Esophagus squamous epithelium (tissue), 5 donors: ENCODE measurements at places on chromosomes 16 and 17.

DNA sequence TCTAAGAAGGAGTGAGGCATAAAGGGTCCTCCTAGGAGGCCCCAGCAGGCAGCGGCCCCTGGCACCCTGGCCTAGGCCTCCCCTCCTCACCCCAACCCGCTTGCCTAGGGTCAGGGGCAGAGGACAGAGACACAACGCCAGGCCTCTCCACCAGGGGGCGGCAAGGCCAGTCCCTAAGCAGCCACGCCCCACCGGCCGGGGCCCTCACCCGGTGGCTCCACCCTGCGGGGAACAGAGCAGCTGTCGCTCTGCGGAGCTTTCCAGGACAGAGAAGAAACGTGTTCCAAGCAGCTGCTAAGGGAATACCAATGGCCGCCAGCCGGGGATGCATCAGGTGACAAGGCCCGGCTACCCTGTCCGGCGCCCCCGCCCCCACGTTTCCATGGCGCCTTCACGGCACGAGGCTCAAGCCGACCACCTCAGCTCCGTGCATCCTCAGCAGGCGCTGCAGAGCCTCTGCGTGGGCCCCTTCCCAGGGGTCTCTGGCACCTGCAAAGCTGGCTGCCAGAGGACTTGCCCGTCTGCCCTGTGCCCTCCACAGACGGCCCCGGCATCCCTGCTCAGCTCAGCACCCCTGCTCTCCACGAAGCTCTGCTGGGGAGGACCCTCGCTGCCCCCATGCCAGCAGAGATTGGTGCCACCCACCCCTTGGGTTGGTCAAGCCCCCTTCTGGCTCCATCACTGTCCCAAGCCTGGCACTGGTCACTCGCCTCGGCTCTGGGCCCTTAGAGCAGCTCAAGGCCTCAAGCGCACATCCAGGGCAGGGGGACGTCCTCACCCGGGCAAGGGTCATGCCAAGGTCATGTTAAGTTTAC, 5.6 kb downstream of the ZNF598 start:
- peak; percentile 49 for DNase-seq

DNA sequence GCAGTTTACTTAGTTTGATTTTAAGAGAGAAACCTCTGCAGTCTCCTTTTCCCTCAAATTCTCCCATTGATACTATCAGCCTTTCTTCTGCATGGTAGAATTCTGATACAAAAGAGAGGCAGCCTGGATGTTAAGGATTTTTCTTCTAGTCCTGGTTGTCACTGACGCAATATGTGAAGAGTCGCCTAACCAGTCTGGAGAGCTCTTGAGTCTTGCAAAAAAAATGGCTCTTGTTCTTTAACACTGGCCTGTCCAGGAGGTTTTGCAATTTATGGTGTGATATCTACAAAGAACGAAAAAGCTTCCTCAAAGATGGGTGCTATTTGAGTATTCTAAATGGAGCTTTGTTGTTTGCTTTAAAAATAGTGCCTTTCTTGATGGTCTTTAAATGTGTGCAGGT, 28.9 kb downstream of the COX10 start:
- no peak for DNase-seq

- DNase-seq: no peak
Measured at GRCh38 chr17:49976163-49976827, 7.3 kb downstream of the DLX4 start.

- no peak for DNase-seq
Measured at GRCh38 chr16:50167556-50167955, 14.4 kb downstream of the TENT4B start.

DNA sequence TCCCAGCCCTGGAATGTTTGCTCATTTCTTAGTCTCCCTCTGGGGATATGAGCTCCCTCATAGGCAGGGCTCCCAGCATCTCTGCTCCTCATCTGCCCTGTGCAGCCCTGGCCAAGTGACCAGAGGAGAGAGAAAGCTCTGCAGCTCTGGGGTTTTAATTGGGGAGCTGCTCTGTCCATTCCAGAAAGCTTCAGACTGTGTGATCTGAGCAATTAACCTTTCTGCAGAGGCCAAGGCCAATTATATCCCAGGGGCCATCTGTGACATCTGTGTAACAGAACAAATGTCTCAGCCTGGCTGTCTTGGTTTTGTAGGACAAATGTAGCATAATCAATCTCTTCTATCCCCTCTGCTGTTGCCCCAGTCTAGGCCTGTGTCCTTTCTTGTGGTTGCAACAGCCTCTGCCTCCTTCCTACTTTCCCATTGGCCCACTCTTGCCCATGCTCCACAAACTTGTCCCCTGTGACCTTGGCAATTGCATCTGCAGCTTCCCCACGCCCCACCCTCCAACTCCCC, 156.0 kb downstream of the GSG1L start:
- DNase-seq: no peak

DNA sequence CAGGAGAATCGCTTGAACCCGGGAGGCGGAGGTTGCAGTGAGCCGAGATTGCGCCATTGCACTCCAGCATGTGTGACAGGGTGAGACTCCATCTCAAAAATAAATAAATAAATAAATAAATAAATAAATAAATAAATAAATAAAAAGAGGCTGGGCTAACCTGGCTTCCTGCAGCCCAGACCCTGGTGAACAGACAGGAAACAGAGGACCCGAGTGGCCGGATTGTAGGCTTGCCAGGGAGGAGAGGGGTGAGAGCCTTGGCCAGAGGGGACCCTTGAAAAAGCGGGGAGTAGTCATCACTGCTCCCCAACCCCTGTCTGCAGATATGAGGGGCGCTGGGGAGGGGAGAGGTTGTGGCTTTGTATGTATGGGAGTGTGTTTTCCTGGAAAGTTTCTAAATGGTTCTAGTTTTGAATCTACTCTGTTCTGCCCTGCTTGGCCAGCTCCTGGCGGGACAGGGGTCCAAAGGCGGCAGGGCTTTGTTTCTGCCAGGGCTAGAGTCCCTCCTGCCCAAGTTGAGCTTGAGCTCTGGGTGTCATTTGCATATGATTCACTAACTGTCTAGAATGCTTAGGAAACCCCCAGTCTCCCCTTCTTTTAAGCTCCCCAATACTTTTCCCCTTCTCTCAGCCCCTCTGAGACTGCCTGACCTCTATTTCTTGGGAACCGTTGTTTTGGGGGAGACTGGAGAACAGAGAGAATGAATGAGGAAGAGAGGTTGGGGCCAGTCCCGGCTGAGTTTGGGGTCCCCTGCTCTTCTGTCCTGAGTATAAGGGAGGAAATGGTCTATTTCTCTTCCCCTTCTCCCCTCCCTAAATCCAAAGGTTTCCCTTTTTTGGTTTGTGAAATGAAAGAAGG, 16.4 kb downstream of the RARA start:
- DNase-seq: no peak

DNA sequence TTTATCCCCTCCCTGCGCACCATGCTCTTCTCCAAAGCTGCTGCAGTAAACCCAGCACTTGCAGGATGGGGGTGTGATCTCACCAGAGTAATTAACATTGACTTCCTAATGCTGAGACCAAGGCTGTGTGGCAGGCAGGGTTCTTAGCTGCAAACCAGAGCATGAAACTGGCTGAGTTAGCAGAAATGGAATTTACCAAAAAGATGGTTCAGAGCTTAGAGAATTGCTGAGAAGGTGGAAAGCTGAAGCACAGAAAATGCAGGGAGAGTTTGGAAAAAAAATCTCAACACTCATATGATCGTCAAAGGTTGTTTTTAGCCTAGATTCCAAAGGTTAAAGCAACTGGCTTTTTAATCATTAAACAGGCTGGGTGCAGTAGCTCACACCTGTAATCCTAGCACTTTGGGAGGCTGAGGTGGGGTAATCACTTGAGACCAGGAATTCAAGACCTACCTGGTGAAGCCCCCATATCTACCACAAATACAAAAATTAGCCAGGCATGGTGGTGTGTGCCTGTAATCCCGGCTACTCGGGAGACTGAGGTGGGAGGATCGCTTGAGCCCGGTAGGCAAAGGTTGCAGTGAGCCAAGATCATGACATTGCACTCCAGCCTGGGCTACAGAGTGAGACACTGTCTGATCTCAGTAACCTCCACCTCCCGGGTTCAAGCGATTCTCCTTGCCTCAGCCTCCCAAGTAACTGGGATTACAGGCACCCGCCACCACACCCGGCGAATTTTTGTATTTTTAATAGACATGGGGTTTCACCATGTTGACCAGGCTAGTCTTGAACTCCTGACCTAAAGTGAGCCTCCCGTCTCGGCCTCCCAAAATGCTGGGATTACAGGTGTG, 6.0 kb upstream of the TXNDC11 start:
- DNase-seq: no peak

DNA sequence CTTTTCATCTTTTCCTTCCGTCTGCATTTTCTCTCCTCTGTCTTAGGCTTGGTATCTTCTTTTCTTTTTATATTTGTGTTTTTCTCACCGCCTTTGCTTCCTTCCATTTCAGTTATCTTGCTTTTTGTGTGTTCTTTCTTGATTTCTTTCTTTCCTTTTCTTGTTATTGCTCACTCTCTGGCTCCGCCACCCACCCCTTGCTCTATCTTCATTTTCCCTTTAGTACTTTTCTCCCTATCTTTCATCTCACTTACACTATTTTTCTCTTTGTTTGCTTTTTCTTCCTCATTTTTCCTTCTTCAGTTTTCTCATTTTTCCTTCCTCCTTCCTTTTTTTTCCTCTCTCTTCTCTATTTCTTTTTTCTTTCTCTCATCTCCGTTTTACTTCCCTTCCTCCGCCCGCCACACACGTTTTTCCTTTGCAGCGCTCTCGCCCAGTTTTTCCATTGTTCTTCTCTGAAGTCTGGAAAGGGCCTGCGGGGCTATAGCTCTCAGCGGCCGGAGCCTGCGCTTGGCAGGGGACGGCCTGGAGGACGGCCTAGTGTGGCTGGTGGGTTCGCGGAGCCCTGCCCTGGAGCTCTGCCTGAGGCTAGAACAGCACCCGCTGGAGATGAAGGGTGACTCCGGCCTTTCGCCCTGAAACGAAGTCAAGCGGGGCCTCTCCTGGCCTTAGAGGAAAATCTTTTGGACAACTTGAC, 5.2 kb upstream of the HOXB13 start:
- DNase-seq: no peak

- no peak for DNase-seq
Measured at GRCh38 chr17:5813357-5813756, 229.0 kb upstream of the NLRP1 start.

DNA sequence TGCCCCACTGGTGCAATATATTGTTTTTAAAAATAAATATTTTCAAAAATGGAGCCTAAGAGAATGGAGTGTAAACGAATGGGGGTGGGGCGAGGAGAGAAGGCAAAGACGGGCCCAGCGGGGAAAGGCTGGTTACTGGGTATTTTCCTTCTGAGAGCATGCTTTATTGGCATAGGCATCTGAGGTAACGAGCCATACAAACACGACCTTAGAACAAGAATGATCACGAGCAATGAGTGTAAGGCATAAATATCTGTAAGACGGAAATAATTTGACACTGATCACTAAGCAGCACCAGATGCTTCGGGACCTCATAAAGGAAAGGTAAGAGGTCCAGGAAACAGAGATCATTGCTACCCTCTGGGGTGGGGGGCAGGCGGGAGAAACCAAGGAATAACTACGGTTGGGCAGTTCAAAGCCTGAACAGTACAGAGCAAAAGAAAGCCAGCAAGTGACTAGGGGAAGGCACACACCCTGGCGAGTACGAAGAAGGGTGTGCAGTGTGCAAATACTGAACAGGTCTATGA, 959 bp downstream of the SSH2 start:
- no peak for DNase-seq

GRCh38 chr17:60680754-60681153, 3.1 kb downstream of the BCAS3 start:
- no peak for DNase-seq

GRCh38 chr17:46827274-46827673, 8.8 kb upstream of the WNT3 start:
- DNase-seq: no peak

DNA sequence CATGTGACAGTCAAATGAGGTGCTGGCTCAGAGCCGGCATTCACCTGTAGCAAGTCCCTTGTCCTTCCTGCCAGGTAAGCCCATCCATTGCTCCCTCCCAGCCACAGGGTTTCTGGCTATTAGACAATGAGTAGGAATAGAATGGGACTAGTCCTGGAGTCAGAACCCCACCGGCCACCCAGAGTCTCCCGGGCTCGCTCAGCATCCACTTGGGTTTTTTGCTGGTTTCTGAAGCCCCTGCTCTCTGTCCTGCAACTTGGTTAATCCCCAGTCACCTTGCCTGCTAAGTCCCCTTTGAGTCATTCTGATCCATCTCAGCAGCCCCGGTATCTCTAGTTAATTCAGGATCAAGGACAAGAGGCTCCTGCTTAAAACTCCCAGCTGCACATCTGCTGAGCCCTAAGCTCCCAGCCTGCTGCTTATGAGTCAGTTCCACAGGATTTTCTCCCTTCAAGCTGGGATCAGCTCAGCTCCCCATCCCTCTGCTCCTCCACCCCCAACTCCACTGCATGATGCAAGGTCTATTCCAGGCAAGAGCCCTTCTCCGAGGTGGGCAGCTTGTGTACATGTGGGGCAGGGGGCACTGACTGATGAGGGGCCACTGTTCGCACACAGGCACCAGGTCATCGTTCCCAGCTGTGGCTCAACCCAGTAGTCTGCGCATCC, 19.9 kb upstream of the MRPS23 start:
- no peak for DNase-seq

DNA sequence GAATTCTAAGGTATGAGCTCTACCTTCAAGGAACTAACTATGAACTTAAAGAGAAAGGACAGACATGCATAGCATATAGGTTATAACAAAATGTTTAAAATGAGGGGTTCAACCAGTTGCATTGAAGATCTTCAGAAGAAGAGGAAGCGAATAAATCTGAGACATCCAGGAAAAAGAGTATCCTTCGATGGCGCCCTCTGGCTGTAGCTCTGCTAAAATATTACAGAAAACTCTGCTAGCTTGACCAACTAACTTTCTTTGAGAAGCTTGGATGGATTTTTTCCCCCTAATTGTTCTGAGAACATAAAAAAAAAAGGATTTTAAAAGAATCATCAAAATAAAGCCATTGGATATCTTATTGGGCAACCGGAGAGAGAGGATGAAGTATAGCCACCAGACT, 659.9 kb upstream of the SOX9 start:
- no peak for DNase-seq

DNA sequence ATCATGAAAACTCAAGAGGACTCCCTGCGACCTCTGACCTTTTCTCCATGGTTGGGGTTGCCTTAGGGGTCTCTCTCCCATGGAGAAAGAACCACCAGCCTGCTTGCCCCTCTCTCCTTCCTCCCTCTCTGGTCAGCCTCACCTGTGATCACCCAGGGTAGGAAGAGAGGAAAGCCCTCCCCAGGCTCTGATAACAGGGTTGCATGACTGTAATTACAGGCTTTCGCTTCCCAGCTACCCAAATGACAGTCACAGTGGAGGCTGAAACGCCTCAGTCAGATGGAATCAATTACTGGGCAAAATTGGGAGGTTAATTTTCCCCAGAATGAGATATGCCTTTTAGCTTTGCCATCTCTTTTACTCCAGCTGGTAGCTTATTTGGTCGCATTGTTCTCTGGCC, 265.8 kb upstream of the SOX9 start:
- DNase-seq: no peak

DNA sequence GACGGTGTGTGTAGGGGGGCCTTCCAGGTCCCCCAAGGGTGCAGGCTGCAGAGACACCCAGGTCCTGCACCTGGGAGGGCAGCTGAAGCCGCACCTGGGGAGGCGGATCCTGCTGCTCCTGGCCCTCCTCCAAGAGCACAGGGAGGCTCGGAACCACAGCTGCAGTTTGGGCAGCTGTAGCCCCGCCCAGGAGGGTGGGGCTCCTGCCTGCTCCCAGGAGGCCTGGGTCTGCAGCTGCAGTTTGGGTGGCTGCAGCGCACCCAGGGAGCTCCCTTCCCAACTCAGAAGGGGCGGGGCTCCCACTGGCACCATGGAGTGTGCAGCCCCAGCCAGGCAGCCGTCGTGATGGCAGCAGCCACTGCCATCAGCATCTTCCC, 69.4 kb upstream of the NKD1 start:
- no peak for DNase-seq

- DNase-seq: no peak
Measured at GRCh38 chr16:63563819-63564505, 1527.7 kb upstream of the CDH8 start.

GRCh38 chr17:17440010-17440843, 36.6 kb upstream of the MED9 start:
- DNase-seq: no peak
